Activated CD4-positive, alpha-beta T cell treated with anti-CD3 and anti-CD28 coated beads, Interleukin-2, Interleukin-4, amounts not matched to agents 100 ng/mL and 50 ng/mL, durations not matched to agents 16 hours and 8 hours (primary cell): ENCODE measurements at places on chromosomes 5 and 9.

- no peak for DNase-seq
Observed at GRCh38 chr5:7995688-7996294, 126.8 kb downstream of the MTRR start.

- no peak for DNase-seq
Observed at GRCh38 chr5:127870914-127871313, 167.7 kb downstream of the CCDC192 start.

GRCh38 chr9:106701611-106702010 lies 161.4 kb upstream of the ZNF462 start:
- no peak for DNase-seq

DNA sequence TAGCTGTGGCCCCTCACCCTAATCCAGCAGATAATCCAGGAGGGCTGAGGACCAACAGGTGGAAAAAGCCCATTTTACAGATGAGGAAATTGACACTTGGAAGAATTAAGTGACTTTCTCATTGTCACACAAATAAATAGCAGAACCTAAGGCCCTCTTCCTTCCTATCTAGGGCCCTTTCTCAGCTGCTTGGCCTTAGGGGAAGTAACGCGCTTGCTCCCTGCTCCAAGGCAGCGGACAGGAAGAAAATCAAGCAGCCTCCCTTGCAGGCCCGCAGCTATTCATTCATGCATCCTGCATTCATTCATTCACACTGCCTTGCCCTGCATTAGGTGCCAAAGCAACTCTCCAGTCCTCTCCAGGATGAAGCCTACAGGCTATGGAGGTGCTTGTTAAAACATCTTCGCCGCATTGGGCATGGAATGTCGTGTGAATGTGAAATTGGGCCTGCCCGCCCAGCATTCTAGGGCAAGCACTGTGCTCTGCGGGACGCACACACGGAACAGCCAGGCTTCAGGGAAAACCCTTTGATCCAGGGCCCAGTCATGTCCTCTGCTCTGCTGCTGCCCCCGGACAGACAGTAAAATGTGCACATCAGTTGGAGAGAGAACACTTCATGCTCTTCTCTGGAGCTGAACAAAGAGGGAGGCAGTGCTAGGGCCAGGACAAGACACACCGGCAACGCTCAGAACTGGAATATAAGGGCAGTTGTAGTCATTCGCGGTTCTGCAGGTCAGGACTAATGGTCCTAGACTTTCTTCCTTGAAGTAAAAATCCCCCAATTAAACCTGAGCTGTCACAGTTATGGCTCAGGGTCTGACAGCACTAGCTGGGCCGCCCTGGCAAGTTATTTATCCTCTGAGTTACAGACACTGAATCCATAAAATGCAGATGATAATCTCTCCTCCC lies 166.0 kb downstream of the COL23A1 start:
- DNase-seq, result no peak

DNA sequence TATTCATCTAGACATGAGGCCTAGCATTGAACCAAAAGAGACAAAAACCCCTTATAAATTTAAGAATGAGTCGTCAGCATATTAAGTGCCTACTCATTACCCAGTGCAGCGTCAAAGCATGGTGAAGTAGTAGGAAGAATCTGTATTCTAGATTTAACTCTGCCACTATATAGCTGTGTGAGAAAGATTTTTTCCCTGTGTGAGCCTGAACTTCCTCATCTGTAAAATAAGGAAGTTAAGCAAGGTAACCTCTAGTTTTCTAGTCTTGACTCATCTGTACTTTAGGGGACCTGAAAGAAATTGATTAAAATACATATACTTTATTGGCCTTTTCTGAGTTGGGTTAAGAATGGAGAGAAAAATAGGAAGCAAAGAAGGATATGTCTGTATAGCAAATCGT lies 82.1 kb upstream of the RUSC2 start:
- DNase-seq, result no peak

GRCh38 chr9:75780185-75780584 lies 110.3 kb upstream of the PCSK5 start:
- no peak for DNase-seq

DNA sequence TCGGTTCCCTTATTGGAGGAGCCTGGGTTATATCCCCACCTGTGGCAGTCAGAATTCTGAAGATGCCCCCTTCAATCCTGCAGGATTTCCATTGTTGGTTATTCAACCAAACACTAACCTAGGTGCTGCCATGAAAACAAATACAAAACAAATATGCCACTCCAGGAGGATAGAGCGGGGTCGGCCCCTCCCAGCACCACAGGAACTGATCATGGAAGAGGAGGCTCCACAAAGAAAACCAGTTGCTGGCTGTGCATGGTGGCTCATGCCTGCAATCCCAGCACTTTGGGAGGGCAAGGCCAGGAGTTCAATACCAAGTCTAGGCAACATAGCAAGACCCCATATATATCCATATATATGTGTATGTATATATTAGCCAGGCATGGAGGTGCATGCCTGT lies 13.2 kb upstream of the ADGRD2 start:
- DNase-seq, result no peak

GRCh38 chr9:112037281-112038016 lies 137.6 kb downstream of the SUSD1 start:
- DNase-seq, result peak; percentile 89

DNA sequence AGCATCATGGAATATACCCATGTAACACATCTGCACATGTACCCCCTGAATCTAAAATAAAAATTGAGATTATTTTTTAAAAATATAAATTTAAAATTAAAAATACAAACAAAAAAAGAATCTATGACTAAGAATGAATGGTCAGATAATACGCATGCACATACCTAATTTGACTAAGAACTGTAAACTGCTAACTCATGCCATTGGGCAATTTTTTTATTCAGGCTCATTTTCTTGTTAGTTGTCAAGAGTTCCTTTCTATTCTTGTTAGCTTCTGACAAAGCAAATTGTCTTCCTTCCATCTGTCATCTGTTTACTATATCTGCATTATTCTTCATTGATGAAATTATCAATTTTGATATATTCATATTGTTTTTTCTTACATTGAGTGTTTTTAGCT lies 69.5 kb upstream of the HAND1 start:
- DNase-seq, result no peak
